Heart left ventricle (tissue), 16 donors: ENCODE measurements at places on chromosomes 6 and 20.

GRCh38 chr6:140627002-140627401, 1252.6 kb upstream of the CITED2 start:
- DNase-seq: no peak

GRCh38 chr6:163342571-163343539, 71.7 kb upstream of the QKI start:
- DNase-seq: no peak

GRCh38 chr6:170269846-170270541, 20.9 kb downstream of the DLL1 start:
- DNase-seq: no peak

DNA sequence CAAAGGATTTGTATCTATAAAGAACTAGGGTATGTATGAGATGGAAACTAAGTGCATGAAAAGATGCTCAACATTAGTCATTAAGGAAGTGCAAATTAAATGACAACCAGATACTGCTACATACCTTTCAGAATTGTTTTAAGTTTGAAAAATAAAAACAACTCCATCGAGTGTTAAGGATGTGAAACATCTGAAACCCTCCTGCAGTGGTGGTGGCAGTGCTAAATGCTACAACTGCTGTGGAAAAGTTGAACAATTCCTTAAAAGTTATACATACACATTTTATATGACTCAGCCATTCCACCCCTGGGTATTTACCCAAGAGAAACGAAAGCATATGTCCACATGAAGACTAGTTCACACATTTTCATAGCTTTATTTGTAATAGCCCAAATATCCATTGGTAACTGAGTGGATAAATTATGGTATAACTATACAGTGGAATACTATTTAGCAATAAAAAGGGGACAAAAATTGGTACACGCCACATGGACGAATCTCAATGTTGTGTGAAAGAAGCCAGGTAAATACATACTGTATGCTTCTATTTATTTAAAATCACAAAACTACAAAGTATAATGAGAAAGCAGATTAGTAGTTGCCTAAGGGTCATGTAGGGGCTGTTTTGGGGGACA, 10.6 kb downstream of the ARMH2 start:
- no peak for DNase-seq

- DNase-seq: no peak
Measured at GRCh38 chr20:32433311-32434021, 75.3 kb downstream of the ASXL1 start.

DNA sequence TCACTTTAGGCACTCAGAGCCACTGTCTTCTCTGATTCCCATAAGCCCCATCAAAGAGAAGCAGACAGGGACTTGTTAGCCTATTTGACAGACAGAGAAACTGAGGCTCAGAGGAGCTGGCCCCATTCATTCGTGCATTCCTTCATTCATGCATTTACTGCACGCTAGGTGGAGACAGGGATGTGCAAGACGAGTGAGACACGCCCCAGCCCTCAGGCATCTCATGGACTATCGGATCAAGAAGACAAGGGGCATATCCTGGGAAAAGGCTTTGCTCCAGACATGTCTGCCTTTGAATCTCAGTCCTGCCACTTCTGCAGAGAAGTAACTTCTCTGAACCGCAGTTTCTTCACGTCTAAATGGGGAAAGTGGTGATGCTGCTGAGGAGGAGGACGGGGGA, 54.1 kb downstream of the BPIFB1 start:
- no peak for DNase-seq

- DNase-seq: peak; percentile 83
Measured at GRCh38 chr6:90478789-90479602, 107.9 kb downstream of the MAP3K7 start.

DNA sequence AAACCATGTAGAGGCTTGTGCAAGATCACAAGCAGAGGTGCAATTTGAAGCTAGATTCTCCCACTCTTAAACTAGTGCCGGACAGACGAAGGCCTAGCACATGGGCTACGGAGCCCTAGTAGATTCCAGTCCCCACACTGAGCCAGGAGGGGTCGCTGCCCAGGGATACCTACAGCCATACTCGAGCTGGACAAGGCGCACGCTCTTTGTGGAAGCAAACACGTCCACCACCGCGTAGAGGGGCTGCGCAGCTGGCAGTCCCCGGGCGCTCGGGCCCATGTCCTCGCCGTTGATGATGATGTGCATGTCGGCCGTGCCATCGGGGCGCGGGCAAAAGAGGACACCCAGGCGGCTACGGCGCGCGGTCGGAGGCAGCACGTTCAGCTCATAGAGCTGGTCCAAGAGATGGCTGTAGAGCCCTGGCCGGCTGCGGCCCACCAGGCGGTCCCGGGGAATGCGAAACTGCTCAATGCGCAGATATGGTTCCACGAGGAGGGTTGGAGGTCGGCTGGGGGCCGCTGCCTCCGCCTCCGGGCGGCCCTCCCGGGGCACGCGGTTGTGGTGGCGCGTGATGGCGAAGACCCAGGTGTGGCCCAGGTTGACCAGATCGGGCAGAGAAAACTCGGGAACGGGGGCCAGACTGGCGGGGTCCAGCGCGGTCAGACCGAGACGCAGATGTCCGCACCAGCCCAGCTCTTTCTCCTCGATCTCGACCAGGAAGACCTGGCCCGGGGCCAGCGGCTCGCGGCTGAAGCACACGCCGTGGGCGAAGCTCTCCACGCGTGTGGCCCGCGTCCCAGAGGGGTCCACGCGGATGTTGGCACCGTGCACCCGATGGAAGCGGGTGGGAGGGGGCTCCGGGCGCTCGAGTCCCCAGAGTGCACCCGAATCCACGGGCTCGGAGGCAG, 677 bp downstream of the NEURL2 start:
- DNase-seq: peak; percentile 85

GRCh38 chr6:41527721-41528408, 18.3 kb upstream of the FOXP4 start:
- no peak for DNase-seq

DNA sequence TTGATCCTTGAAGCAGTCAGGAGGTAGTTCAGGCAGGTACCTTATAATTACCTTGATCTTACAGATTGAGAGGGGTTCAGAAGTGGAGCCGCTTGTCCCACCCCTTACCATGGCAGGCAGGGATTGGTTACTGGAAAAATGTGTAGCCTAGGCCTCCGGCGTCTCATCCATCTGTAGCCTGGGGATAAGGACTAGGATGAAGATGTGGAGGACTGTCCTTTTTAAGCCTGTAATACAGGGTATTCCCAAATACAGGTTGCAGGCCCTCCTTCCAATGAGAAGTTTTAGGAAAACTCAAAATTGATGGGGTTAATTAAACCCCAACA, 2.8 kb downstream of the HMGA1 start:
- DNase-seq: no peak

DNA sequence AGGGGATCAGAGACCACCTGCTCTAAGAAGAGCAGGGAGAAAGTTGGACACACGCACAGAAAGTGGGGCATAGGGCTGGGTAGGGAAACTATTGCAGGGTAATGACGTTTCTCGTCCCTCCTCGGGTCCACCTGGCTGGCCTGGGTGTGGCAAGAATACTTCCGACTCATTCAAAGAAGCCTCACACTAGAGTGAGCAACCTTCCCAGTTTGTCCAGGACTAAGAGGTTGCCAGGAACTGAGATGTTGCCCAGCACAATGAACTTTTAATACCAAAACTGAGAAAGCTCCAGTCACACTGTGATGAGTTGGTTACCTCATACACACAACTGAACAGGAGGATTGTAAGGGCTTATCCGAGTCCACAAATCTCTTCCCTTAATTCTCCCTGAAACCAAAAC, 74.5 kb upstream of the ADGRF1 start:
- no peak for DNase-seq
